ENCODE measurements at places on chromosomes 11 and 22.

DNA sequence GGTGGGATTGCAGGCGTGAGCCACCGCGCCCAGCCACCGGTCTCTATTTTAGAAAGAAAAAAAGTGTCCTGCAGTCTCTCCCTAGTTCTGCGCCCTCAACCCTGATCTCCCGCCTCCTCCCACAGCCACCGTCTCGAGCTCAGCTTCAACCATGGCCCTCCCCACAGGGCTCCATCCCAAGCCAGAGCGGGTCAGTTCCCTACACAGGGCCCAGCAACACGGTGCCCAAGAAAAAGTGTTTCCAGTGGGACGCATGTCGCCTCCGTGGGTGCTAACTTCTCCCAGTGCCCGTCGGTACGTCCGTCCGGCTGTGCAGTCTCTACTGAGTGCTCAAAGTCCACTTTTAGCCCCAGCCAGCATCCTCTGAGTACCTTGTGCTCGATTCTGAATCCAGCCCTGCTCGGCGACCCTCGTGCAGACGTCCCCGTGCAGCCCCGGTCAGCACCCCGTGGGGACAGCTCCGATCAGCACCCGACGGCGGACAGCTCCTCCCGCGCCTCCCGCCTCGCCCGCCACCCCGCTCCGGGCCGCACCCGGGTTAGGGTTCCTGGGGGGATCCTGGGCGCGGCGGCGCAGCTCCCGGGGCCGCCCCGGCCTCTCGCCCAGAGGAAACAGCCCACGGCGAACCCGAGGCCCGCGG, 657 bp upstream of the MAPK8IP2 start:
- no peak for DNase-seq

DNA sequence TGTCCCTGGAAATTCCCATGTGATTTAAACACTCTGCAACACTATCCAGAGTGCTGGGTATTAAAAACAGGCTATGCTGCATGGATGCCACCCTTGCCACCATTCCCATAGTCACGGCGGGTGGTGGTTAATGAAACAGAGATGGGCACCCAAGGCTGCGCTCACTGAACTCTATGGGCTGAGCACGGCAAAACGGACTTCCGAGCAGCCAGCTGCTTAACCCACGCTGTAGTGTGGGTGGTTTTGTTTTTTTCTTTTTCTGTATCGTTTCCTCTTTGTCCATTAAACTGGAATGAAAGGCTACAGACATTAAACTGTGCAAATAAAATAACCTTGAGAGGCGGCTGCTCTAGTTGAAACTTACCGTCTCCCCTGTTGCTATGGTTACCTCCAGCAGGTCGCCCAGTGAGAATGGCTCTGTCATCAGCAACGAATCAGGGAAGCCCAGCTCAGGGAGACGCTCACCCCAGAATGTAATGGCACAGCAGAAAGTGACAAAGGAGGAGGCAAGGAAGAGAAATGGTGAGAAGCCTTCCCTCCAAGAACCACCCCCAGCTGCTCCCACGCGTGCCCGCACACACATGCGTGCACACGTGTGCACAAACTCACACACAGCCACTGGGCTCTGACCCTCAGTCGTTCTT, 102.1 kb downstream of the C11orf91 start:
- no peak for DNase-seq

DNA sequence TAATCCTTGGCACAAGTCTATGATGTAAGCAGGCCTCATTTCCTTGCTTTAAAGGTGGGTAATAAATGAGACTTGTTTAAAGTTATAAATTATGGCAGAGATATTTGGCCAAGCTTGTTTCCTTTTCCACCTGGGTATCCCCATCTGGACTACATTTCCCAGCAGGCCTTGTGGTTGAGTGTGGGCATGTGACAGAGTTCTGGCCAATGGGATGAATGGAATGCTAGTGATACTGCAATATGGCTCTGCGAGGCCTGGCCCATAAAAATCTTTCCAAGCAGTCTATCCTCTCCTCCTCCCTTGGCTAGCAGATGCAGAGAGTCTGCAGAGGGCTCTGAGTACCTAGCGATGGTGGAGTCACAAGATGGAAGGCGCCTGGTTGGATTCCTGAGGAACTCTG, 102.5 kb downstream of the TIMP3 start:
- no peak for DNase-seq

DNA sequence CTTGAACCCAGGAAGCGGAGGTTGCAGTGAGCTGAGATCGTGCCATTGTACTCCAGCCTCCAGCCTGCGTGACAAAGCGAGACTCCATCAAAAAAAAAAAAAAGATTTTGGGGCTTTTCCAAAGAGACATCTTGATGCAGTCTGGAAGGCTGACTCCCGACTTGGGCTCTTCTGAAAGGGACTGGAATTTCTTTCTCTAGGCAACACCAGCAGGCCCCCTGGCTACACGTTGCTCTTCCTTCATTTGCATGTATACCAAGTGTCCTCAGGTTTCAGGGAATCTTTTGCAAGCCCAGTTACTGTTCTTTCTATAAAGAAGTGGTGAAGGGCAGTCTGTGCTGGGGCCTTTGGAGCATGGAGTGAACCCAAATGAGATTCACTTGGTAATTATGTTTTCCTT, 211.0 kb downstream of the GRIK4 start:
- DNase-seq, result no peak

- no peak for DNase-seq
Observed at GRCh38 chr11:109490953-109491635, 69.1 kb downstream of the C11orf87 start.

- no peak for DNase-seq
Observed at GRCh38 chr22:20093418-20094196, 13.6 kb downstream of the DGCR8 start.
